Stimulated activated CD4-positive, alpha-beta T cell treated with anti-CD3 and anti-CD28 coated beads, TNF-alpha, amount 100 ng/mL, for 1 hour (primary cell): ENCODE measurements at places on chromosomes 6 and 20.

DNA sequence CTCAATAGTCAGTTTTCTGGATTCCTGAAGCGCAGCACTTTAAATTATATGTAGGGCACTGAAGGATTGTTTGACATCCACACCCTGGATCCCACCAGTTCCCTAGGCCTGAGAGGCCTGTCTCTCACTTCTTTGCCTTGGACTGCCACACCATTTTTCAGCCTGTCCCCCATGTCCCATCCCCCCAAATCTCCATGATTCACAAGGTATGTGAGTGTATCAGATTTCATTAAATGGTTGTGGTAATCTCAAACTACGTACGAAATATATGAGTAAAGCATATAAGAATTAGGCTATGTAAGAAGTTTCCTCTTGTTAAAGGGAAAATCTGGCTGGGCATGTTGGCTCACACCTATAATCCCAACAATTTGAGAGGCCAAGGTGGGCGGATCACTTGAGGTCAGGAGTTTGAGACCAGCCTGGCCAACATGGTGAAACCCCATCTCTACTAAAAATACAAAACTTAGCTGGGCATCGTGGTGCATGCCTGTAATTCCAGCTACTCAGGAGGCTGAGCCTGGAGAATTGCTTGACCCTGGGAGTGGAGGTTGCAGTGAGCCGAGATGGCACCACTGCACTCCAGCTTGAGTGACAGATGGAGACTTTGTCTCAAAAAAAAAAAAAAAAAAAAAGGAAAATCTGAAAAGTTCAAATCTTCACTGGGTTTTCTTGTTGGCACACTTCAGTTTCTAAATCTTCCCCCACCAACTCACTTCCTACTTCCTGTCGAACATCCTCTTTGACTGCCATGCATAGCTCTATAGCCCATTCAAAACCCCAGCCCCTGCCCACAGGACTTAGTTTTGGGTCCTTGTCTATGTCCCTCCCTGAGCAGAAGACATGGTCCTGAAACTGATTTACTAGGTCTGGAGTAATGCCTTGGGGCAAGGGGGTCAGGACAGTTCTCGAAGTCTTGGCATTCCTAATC lies 97.3 kb upstream of the SHLD1 start:
- no peak for DNase-seq

- no peak for DNase-seq
These were observed 712.4 kb downstream of the KIF16B start for GRCh38 chr20:15860850-15861249.

GRCh38 chr6:28580475-28580874 lies 54.8 kb downstream of the GPX5 start:
- no peak for DNase-seq

DNA sequence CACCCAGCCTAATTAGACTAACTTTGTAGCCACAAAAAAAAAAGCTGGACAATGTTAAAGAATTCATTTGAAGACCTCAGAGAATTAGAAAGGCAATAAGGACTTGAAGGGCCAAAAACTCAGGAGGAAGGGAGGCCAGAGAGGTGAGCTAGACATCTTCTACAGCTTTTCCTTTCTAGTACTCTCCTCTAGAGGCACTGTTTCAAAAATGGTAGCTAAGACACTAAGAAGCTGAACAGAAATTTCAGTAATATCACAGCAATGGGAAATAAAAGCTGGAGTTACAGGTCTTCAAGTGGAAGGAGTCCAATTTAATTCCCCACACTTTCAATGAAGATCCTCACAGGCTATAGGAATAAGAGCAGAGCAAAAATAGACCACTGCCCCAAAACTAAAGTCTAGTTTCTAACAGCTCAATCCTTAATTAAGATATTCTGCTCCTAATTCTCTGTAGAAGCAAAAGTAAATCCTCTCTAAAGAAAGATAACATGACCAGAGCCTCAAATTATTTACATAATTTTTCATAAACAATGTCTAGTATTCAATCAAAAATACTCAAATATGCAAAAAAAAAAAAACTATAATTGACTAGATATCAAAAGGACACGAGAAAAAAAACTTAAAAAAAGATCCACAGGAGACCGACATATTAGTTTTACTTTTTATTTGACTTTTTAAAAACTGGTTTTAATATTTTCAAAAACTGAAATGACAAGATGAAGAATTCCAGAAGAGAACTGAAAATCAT lies 63.7 kb downstream of the RNGTT start:
- no peak for DNase-seq

DNA sequence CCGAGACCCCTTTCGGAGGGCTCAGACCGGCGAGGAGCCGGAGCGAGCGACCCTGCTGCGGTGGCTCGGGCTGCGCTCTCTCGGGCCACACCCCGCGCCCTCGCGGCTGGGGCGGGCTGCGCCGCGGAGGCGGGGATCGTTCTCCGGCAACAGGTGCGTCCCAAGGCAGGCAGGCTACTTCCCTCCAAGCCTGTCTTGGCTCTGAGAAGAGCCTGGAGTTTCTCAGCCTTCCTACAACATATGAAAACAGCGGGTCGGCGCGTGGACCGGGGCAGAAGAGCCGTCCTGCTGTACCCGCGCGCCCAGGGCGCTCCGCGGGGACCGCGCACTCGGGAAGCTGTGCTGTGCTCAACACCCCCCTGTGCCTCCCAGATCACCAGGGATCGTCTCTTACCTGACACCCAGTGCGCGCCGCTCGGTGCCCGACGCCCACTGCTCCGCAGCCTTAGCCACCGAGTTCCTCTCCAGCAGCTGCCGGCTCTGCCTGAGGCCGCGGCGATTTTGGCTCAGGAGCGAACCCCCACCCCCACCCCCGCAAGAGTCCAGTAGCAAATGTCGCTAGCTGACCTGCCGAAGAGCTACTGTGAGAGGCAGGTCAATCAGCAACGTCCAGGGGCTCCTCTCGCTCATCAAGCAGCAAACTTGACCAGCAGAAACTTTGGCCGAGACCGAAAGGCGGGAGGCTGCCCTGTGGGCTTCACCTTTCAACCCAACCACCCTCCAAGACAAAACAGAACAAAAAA lies 3.7 kb upstream of the OLIG3 start:
- no peak for DNase-seq

- DNase-seq: no peak
These were observed 103.9 kb downstream of the EPM2A start for GRCh38 chr6:145631374-145631773.

- no peak for DNase-seq
These were observed 109.3 kb upstream of the MTHFD1L start for GRCh38 chr6:150756173-150756572.

- no peak for DNase-seq
These were observed 33.8 kb downstream of the PHACTR1 start for GRCh38 chr6:12750416-12750815.

DNA sequence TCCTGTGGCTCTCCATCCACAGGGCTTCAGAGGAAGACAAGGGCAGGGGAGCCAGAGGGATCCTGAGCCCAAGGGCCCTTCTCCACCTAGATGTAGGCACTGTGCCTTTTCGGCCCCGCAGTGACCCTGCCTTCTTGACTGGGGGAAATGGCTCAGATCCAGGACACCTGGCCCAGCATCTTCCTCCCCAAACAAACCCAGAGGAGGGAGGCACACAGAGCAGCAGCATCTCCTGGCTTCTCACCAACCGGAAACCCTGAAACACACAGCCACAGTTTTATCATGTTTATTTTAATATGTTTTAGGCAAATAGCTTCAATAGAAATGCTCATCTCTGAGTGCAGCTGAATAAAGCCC lies 84.5 kb upstream of the LRFN2 start:
- DNase-seq: no peak

GRCh38 chr20:3165473-3166337 lies 6.0 kb upstream of the FASTKD5 start:
- no peak for DNase-seq

GRCh38 chr6:155599561-155599960 lies 143.9 kb upstream of the NOX3 start:
- no peak for DNase-seq

DNA sequence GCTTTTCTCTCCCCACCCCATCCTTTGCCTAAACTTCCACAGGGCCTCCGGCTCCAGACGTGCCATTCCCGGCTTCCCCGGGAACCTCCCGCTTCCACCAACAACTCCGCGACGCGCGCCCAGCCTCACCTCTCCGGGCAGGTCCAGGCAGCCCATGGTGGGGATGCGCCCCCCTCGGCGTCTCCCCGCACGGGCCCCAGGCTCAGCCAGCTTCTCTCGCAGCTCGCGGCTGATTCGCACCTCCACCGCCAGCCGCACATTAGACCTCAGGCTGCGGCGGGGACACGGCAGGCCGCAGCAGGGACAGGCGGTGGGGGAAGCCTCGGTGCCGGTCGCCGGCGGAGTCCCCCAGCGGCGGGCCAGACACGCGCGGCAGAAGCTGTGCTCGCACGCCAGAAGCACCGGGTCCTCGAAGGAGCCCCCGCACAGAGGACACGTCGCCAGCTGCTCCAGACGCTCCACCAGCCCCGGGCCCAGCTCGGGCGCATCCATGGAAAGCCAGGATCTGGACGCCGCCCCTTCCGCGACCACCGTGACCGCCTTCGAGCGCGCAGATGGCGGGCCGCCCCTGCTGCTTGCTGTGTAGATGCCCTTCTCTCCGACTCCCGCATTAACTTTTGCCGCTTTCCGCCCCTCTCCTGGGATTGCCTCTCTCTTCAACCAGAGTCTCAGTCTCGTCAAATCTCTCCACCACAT lies at the start of gene RNF39:
Gene RNF39, minus strand, starts transcription at position 676 of the 696 bp plus-strand sequence. Its CDS starts 184 bp downstream, at position 492.
- no peak for DNase-seq

DNA sequence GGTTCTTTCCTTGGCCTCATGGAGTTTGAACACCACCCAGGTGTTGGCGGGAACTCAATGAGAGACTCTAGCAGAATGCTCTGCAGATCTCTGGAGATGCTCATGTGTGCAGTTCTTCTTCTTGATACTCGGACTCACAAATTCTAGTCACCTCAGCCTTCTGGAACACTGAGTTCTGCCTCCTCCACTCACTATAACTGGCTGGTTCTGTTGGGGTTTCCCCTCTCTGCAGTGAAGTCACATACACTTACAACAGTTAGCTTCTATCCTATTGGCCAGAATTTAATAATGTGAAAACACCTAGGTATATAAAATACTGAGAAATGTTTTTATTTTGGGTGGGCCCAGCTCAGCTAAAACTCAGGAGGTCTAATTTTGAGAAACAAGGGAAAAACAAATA lies 109.6 kb upstream of the HIVEP1 start:
- DNase-seq: no peak

GRCh38 chr6:56954403-56955170 lies at the start of gene BEND6:
TSS of gene BEND6 (plus strand) at chr6:56955107. CDS start at chr6:56981811, 26,704 bp downstream.
- peak; percentile 14 for DNase-seq

GRCh38 chr6:163712566-163712961 lies 298.0 kb downstream of the QKI start:
- DNase-seq: no peak

DNA sequence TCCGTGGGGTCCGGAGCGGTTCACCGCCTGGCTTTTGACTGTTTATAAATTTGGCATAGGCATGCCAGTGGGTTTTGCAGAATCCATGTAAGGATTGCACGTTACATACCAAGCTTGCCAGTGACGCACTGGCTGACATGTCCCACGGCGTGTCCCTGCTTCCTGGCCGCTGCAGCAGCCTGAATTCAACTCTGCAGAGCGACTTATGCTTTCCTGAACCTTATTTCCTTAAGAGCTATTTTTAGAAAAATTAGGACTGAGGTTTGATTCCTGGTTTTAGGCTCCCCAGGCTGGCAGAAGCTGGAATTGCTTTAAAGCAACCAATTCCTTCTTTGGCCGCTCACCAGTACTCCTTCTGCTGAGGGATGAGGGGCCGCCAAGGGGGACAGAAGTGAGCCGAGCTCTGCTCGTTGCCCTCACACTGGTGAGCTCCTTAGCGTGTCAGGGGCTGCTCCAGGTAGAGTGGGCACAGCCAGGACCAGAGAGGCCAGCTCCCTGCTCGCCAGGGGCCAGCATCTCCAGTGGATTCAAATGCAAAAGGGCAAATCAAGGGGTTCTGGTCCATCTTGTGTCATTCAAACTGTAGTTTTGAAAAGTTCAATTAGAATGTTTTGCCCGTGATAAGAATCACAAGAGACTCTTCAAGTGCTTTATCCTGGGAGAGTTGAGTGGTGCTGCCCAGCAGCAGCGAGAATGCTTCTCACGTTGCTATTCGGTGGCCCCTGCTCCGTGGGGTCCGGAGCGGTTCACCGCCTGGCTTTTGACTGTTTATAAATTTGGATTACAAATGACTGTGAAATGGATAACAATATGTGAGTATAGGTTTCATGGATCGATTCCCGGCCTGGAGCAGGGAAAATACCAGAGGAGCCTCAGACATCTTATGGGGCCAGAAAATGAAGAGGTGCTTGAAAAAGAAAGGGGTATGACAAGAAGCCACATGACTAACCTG lies 17.5 kb upstream of the IRF4 start:
- no peak for DNase-seq

- no peak for DNase-seq
These were observed 66.0 kb downstream of the CDS2 start for GRCh38 chr20:5192570-5193431.

- DNase-seq: no peak
These were observed 20.0 kb downstream of the PDYN start for GRCh38 chr20:1973601-1974440.

- DNase-seq: no peak
These were observed 770 bp downstream of the TCF19 start for GRCh38 chr6:31158863-31159855.

GRCh38 chr6:135250234-135250633 lies 69.1 kb downstream of the MYB start:
- DNase-seq: no peak

GRCh38 chr6:83294676-83295075 lies 101.5 kb downstream of the RWDD2A start:
- no peak for DNase-seq

- DNase-seq: no peak
These were observed 2.1 kb downstream of the ZMYND8 start for GRCh38 chr20:47354464-47354713.

- DNase-seq: no peak
These were observed 61.8 kb downstream of the EPB41L2 start for GRCh38 chr6:131001111-131001736.

GRCh38 chr6:31829633-31830283 lies 2.2 kb downstream of the HSPA1B start:
- DNase-seq: no peak

- DNase-seq: no peak
These were observed 650.7 kb downstream of the KIF16B start for GRCh38 chr20:15922556-15922955.

DNA sequence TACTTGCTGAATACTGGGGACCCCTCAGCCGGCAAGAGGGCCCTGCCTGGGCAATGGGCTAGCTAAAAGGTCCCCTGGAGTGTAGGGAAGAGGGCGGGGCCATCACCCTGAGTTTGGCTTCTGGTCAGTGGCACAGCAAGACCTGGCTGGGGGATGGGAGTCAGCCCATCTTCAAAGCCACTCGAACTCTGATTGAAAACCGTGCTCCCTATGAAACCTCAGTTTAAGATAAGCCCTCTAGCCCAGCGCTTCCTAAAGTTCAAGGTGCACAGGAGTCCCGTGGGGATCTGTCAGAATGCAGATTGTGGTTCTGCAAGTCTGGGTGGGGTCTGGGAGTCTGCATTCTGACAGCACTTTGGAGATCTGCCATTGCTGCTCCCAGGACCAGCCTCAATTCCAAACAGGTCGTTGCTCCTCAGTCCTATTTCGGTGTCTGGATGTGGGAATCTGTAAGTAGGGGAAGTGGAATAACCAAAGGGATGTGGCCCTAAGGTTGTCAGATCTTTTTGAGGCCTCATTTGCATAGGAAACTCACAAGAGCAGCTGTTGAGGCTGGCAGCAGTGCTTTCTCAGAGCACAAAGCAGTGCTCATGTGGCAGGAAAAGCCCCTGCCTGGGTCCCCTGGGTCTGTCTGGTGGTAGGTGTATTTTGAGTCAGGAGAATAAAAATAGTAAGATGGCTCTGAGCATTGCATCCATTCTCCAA lies 85.3 kb upstream of the SCP2D1 start:
- no peak for DNase-seq

GRCh38 chr6:63121166-63121565 lies 90.1 kb upstream of the FKBP1C start:
- no peak for DNase-seq
